ENCODE measurements at places on chromosomes 7 and 10.

DNA sequence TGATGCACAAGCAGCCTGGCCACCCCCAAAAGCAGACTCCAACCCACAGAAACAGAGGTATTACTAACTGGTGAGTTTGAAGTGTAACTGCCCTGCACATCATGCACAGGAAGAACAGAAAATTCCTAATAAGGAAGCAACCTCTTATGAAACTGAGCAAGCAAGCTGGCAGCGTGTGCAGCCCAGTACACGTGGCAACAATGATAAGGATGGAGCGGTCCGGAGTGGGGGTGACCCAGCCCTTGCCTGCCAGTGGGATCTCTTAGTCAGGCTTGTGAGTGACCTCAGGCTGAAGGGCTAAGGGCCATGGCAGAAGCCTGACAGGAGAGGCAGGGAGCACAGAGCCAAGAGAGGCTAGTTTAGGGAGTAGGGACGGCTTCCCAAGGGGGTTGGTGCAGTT lies 22.1 kb upstream of the AOAH start:
- DNase-seq = no peak

- no peak for DNase-seq
These were observed 142.7 kb downstream of the KMT2E start for GRCh38 chr7:105156731-105157130.

GRCh38 chr7:69868921-69869320 lies 270.6 kb downstream of the AUTS2 start:
- no peak for DNase-seq

- no peak for DNase-seq
These were observed 520.4 kb downstream of the SDK1 start for GRCh38 chr7:3821488-3821887.

GRCh38 chr10:95431900-95432342 lies 129.2 kb downstream of the SORBS1 start:
- no peak for DNase-seq

DNA sequence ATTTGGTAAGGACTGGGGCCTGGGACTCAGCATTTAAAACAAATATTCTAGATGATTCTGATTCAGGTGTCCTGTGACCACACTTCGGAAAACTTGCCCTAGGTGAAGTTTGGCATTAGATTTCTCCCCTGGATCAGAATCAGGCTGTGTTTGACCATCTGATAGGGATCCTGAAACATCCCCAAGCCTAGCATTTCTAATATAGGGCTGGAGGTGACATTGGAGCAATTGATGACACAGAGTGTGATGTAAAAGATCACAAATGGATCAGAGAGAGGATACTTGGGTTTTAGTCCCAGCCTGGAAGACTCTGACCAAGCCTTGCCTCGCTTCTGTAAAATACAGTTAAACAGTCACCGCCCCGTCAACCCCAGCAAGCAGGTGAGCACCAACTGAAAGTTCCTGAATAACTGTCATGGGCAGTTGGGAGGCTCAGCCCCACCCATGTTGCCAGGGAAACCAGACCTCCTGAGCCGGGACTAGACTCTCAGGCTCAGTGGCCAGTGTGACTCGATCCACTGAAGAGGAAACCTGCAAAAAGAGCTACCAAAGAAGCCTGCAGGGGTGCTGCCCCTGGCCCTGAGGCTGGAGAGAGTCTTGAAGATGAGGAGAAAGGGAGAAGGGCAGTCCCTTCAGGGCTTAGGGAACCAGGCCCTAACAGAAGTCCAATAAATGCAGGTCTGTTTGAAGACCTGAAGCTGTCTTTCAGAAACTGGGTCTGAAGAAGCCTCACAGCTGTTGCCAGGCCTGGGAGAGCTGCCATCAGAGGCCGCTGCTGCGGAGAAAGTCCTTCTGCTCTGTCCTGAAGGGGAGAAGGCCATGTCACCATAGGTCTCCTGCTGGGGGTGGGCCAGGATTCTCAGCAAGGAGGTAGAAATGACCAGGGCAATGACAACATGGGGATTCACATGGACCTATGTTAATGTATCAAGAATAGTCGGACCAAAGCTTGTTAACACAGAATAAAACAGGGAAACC lies 126.1 kb upstream of the KCNMA1 start:
- DNase-seq = no peak

DNA sequence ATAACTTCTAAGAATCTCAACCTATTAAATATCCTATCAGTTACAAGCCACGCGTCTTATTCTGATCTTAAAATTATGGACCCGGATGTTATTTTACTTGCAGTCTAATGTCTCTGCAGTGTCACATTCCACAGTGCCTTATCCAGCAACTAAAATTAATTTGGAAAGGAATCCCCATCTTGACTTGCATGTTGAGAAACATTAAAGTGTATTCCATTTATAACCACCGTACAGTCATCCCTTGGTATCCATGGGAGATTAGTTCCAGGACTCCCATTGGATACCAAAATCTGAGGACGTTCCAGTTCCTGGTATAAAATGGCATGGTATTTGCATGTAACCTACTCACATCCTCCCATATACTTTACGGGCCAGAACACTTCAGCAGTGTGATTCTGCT lies 194.7 kb downstream of the ARHGAP21 start:
- no peak for DNase-seq

DNA sequence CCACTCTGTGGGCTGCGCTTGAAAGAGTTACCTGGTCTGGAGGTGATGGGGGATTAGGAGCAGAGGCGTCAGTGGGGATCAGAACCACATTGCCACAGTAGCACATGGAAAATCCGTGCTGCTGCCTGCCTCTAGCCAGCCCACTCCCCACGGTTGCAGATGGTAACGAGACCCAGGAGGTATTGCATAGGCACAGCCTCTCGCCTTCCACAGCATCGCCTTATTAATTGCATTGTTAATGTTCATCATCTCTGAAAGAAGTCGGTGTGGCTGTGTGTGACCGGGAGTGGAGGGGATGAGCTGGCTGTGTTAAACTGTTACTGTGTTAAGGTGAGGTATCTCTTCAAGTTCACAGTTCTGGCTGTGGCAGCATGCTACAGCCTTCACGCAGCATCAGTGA lies 35.2 kb upstream of the LRRC4 start:
- DNase-seq = no peak

DNA sequence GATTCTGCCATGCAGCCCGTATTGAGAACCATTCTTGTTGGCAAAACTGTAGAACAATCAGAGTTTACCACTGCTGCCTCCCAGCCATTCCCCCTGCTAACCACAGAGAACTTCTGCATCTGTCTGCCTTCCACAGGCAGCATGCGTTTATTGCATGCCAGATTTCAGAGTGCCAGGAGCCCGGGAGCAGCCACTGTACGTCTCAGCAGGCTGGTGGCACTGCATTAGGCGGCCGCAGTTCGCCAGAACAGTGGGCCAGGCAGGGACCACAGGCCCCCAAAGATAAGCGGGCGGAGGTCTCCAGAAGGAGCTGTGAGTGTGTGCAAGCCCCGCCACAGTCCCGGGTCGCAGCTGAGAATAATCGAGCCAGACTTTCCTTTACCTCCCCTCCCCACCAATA lies 31.8 kb downstream of the ZNF467 start:
- no peak for DNase-seq

All from non-pigmented ciliary epithelial cell (primary cell).